ENCODE measurements at places on chromosomes 16 and 17.

DNA sequence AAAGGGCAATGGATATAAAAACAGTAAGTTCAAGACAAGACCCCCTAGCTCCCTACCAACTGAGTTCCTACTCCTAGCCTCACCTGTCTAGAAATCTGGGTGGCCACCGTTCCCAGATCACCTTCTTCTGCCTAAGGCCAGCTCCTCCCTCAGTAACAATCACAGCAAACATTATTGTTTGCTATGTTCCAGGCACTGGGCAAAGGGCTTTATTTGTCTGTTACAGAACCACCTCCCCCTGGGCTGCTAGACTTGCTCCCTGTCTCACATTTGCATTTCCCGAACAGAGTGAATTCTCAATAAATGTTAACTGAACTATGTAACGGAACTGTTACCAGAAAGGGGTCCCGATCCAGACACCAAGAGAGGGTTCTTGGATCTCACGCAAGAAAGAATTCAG, 6.8 kb downstream of the LRRC3C start:
- H3K4me3 ChIP-seq = no peak overlapping the region
- no peaks in the 10 kb centered on the region for H3K36me3 ChIP-seq
- H3K27me3 ChIP-seq = no peaks in the 10 kb centered on the region
- DNase-seq = no peak

DNA sequence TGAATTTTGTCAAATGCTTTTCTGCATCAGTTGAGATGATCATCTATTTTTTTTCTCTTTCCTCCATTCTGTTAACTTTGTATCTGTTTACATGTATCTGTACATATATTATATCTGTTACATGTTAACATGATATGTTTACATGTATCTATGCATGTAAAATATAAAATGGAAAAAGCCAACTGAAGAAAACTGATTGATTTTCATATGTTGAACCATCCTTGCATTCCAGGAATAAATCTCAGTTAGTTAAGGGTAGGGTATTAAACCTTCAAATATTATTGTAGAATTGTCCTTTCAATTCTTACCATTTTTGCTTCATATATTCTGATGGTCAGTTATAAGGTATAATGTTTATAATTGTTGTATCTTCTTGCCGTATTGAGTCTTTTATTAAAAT, 336.1 kb downstream of the ZFHX3 start:
- H3K27me3 ChIP-seq = no peaks in the 10 kb centered on the region
- H3K27ac ChIP-seq = no peak overlapping the region
- H3K36me3 ChIP-seq = peaks cover 25% of the 10 kb centered on the region
- H3K4me3 ChIP-seq = no peak overlapping the region
- no peak for DNase-seq
- no peaks in the 10 kb centered on the region for H3K4me1 ChIP-seq

DNA sequence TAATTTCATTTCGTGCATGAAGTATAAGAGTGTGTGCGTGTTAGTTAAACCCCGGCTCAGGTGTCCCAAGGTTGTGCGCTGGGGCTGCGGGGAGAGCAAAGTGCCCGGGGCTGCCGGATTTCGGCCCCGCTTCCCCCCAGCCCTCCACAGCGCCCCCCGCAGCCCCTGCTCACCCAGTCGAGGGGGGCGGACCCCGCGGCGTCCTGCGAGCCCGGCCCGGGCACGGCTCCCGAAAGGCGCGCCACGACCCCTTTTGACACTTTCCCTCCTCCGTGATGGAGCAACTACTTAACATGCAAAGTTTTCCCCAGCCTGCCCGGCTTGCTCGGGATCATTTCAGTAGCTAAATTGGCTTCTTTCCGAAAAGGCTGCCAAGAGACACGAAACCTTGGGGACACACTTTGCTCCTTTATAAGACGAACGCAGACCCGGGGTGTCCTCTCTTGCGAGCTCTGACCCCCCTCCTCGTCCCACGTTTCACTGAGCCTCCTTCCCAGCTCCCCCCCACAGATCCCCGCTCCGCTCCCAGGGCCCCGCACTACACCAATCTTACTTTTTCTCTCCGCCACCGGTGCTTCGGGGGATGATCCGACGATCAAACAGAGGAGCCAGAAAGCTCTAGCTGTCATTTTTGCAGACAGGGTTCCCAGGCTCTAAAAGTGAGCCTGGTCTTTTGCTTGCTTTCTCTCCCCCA, 552 bp downstream of the C17orf58 start:
- DNase-seq = no peak
- peak overlapping the region; percentile 67 for H3K27ac ChIP-seq
- H3K27me3 ChIP-seq = no peaks in the 10 kb centered on the region
- H3K36me3 ChIP-seq = no peaks in the 10 kb centered on the region
- peaks cover 28% of the 10 kb centered on the region for H3K4me1 ChIP-seq

DNA sequence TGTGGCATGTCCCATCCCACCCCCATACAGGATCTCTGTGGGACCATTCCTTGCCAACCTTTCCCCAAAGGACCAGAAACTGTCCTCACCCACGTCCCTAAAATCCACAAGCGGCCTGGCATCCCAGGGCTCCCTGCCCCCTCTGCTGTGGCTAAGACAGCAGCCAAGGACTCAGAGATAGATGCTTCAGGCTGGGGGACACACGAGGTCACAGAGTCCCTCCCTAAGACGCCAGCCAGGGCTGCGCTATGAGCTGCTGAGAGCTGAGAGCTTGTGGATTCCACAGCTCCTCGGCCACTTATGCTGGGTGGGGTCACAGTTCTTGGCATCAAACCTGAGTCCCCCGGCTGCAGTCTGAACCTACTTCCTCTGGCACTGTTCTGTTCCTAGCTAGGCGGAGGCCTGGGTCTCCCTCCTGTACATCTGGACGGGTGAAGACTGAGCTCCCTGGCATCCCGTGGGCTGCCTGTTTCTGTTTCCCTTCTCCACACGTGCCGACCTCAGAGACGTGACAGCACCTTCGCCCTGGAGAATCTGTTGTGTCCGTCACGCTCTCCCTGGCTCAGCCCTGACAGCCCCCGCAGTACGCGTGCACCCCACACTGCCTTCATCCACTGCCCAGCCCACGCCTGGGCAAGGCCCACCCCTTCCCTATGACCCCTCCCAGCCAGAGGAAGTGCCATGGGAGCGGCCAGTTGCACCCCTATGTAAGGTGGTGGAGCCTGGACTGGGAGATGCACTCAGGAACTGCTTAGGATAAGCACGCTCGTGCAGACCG, 61.2 kb downstream of the ENGASE start:
- H3K27ac ChIP-seq = no peak overlapping the region
- no peaks in the 10 kb centered on the region for H3K4me1 ChIP-seq
- no peak overlapping the region for H3K4me3 ChIP-seq
- no peak for DNase-seq

DNA sequence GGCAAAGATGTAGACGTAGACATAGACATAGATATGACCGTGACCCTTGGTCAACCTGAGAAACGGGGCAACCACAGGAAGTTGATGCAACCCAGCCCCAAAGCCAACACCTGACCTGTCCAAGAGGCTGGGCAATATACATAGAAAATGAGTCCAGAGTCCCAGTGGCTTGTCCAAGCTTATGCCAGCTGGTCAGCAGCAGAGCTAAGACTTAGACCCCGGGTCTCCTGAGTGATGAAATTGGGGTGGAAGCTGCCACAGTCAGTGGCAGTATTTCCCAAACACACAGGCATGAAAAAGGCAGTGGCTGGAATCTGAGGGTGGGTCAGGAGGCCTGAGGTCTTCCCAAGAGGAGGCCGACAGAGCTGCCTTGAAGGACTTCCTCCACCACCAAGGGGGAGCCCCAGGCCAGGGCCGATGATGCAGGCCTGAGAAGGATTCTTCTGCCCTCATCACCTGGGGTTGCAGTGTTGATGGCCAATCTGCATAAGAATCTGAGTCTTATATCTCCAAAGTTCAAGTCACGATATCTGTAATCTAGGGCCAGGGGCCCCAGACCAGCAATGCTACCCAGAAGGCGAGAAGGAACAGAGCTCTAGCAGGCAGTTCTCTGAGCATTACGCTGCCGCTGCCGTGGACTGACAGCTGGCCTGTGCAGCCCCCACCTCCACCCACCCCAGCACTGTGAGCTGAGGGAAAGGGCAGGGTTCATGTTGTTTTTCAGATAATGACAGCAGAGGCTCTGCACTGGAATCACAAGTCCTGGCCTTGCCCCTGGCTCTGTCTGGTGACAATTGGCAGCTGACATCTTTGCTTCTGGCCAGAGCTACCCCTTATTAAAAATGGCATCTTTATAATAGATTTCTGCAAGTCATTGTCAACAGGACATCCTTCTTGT, 72.7 kb downstream of the GNAO1 start:
- no peaks in the 10 kb centered on the region for H3K36me3 ChIP-seq
- no peak for DNase-seq
- no peak overlapping the region for H3K4me3 ChIP-seq
- no peaks in the 10 kb centered on the region for H3K4me1 ChIP-seq
- H3K27ac ChIP-seq = no peak overlapping the region

DNA sequence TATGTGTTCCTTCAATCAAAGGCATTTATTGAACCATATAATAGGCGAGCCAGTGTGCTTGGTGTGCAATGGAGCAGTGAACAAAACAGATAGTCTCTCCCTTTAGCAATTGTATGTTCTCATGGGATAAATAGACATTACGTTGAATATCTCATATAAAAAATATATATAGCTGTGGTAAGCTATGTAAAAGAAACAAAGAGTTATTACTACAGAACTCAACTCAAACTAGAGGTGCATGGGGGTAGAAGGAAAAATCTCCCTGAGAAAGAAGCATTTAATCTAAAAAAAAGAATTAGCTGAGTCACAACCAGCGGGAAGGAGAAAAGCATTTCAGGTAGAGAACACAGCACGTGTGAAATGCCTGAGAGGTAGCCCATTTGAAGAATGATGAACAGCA, 919.3 kb downstream of the CDH11 start:
- H3K36me3 ChIP-seq = no peaks in the 10 kb centered on the region
- no peak overlapping the region for H3K27ac ChIP-seq
- H3K27me3 ChIP-seq = no peaks in the 10 kb centered on the region
- no peak for DNase-seq
- no peak overlapping the region for H3K4me3 ChIP-seq

GRCh38 chr16:3075523-3075915, 10.1 kb downstream of the IL32 start:
- peaks cover 24% of the 10 kb centered on the region for H3K27me3 ChIP-seq
- no peak overlapping the region for H3K27ac ChIP-seq
- no peak overlapping the region for H3K4me3 ChIP-seq
- no peak for DNase-seq

DNA sequence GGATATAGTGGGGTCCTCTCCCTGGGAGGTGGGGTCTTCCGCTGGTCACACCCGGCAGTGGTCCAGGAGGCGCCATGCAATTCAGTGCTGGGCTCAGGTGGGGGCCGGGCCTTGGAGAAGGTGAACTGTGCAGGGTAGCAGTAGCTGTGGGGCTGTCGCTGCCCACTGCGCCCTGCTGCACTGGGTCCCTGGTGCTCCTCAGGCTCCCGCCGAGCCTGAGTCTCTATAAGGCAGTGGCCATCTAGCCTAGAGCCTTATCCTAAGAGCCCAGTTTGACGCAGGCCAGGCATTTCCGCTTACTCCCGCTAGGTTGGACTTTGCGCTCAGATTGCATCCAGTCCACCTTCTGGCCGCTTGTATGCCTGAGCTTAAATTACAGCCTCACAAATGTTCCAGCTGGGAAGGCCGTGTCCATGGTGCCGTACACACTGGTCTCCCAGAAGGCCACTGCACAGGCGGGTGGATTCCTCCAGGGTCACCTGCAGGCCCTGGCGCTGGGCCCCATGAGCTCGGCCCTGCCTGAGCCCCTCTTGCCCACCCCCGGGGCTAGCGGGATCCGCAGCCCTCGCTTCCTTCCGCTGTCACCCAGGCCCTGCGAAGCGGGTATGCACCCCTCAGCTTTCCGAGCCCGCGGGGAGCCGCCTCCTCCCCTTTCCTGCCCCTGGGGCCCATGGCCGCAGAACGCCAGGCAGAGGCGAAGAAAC, 1762.2 kb downstream of the TP53TG3F start:
- no peak for DNase-seq
- no peak overlapping the region for H3K4me3 ChIP-seq
- H3K27me3 ChIP-seq = no peaks in the 10 kb centered on the region
- no peak overlapping the region for H3K27ac ChIP-seq

GRCh38 chr17:78883089-78883532, 19.9 kb downstream of the CEP295NL start:
- DNase-seq = peak; percentile 76
- H3K27me3 ChIP-seq = no peaks in the 10 kb centered on the region
- H3K4me1 ChIP-seq = no peaks in the 10 kb centered on the region
- H3K36me3 ChIP-seq = no peaks in the 10 kb centered on the region
- peak overlapping the region; percentile 98 for H3K27ac ChIP-seq

DNA sequence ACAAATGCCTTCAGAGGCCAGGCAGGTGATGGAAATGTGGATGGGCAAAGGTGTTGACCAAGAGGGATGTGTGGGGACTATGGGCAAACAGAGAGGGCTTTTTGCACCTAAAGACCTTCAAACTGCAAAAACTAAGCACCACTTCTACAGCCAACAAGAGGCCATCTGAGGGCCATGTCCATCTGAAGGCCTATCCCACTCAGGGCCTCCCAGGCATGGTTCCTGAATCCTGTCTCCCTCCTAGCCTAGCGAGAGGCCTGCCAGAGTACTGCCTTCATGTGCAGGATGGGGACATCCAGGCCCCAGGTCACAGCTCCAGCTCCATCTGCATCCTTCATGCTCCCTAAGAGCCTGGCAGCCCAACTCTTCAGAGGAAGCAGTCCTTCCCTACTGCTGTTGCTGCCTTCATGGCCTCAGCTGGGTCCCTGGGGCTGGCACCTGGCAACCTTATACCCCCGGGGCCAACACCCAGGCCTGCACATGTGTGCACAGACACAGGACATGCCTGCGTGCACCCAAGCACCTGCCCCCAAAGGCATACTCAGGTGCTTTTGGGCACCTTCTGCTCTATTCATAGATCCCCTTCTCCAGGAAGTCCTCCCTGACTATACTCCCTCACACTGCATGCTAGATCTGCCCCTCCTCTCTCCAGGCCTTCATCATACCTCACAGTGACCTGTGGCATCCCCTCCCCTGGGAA, 95.2 kb downstream of the C16orf78 start:
- no peak overlapping the region for H3K4me3 ChIP-seq
- no peaks in the 10 kb centered on the region for H3K36me3 ChIP-seq

DNA sequence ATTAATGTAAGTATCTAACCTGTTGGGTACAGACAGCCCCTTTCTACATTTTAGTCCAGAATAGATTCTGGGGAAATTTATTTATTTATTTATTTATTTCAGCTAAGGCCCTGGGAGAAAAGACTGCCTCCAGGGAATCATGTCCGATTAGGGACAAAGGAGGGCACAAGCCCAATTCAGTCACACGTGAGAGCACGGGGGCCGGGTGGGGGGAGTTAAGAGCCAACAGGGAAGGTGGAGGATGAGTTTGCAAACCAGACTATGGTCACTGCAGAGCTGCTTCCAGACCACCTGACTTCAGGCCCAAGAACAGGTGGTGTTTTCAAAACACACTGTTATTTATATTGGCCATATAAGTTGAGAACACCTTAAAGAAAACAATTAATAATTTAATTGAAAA, 1.6 kb upstream of the ZFHX3 start:
- peaks cover 87% of the 10 kb centered on the region for H3K4me1 ChIP-seq
- H3K27me3 ChIP-seq = no peaks in the 10 kb centered on the region
- DNase-seq = no peak
- no peak overlapping the region for H3K4me3 ChIP-seq
- peak overlapping the region; percentile 97 for H3K27ac ChIP-seq
- no peaks in the 10 kb centered on the region for H3K36me3 ChIP-seq

Data from tibial nerve (tissue), 4 donors.